Effector memory CD4-positive, alpha-beta T cell (primary cell): ENCODE measurements at places on chromosomes 5 and 9.

DNA sequence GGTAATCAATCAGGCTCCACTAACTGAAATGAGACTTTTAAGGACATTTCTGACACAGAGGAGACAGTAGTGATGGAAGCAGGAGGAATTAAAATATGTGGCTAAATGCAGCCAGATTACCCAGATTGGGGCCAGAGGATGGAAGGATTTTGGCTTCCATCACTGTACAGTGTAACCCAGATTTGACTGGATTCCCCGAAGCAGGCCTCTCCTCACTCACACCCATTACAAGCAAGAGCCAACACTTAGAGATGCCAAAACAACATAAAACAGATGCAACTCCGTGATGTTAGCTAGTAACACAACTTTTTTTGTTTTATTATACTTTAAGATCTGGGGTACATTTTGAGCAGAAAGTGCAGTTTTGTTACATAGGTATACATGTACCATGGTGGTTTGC is 17.6 kb downstream of the TEK start:
- no peak for DNase-seq
- H3K4me3 ChIP-seq, result no peak overlapping the region
- no peaks in the 10 kb centered on the region for H3K27me3 ChIP-seq
- no peak overlapping the region for H3K27ac ChIP-seq
- no peaks in the 10 kb centered on the region for H3K36me3 ChIP-seq
- H3K4me1 ChIP-seq, result no peaks in the 10 kb centered on the region

DNA sequence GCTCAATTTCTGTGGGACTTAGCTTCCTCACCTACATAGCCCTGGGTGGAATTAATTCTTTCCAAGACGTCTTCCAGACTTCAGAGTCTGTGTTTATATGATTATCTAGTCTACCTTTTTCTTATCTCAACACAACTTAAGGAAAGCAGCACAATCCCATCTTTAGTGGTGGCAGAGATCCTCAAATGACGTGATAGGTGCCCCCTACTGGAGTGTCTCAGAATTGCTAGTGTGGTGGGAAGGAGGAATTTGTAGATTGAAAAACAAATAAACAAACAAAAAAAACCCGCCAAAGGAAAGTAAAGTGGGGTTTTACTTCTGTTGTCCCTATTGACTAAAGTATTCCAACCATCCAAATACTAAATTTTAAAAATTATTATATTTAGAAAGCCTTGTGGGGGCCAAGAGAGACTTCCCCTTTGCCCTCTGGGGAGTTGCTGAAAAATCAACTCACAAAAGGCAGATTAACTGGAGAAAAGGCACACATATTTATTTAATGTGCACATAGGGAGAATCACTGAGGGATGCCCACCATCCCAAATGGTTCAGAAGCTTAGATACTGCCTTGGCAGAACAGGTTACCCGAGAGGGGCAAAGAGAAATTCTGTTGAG is 283.3 kb downstream of the TMEM167A start:
- H3K4me3 ChIP-seq, result no peak overlapping the region
- H3K27me3 ChIP-seq, result no peaks in the 10 kb centered on the region
- H3K27ac ChIP-seq, result no peak overlapping the region
- no peak for DNase-seq

DNA sequence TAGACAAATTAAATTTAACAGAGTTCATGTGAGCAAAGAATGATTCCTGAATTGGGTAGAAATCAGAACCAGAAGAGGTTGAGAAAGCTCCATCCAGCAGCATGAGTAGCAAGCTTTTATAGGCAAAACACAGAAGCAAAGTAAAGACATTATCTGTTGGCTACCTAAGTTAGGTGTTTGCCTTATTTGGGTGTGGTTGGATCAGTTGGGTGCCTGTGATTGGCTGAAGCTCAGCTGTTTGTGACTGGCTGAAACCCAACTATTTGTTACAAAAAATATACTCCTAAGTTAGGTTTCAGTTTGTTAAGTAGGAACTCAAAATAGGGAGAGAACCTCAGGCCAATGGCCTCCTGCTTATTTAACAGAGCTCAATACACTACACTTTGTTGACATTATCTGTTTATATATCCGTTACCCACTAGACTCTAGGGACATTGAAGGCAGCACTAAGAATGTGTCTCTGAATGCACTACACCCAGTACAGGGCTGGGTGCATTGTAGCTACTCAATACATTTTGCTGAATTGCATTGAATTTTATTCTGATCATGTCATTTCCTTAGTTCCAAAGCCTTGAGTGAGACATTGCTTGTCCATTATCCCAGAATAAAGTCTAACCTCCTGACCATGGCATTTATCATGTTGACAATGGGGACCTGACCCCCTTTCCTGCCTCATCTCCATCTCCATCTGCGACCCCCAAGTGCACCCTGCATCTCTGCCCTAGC is 98.7 kb downstream of the CCDC192 start:
- no peaks in the 10 kb centered on the region for H3K36me3 ChIP-seq
- H3K4me1 ChIP-seq, result no peaks in the 10 kb centered on the region
- DNase-seq, result no peak
- no peak overlapping the region for H3K4me3 ChIP-seq
- no peak overlapping the region for H3K27ac ChIP-seq

GRCh38 chr9:17795744-17796143 is 216.9 kb downstream of the SH3GL2 start:
- no peak for DNase-seq
- H3K27me3 ChIP-seq, result no peaks in the 10 kb centered on the region
- H3K4me1 ChIP-seq, result no peaks in the 10 kb centered on the region
- H3K4me3 ChIP-seq, result no peak overlapping the region
- H3K27ac ChIP-seq, result no peak overlapping the region

DNA sequence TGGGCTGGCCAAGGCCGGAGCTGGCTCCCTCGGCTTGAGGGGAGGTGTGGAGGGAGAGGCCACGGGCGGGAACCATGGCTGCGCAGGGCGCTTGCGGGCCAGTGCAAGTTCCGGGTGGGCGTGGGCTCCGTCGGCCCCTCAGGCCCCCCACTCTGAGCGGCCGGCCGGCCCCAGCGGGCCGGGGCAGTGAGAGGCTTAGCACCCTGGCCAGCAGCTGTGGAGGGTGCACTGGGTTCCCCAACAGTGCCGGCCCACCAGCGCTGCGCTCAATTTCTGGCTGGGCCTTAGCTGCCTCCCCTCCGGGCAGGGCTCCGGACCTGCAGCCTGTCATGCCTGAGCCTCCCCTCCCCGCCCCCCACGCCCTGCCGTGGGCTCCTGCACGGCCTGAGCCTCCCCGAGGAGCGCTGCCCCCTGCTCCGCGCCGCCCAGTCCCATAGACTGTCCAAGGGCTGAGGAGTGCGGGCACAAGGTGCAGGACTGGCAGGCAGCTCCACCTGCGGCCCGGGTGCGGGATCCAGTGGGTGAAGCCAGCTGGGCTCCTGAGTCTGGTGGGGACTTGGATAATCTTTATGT is 184.2 kb downstream of the ATPSCKMT start:
- no peaks in the 10 kb centered on the region for H3K36me3 ChIP-seq
- H3K4me1 ChIP-seq, result no peaks in the 10 kb centered on the region
- H3K4me3 ChIP-seq, result no peak overlapping the region
- H3K27ac ChIP-seq, result no peak overlapping the region
- no peaks in the 10 kb centered on the region for H3K27me3 ChIP-seq

GRCh38 chr9:110623462-110624025 is 44.0 kb upstream of the SVEP1 start:
- H3K27ac ChIP-seq, result no peak overlapping the region
- H3K4me3 ChIP-seq, result no peak overlapping the region
- no peaks in the 10 kb centered on the region for H3K27me3 ChIP-seq
- DNase-seq, result no peak
- no peaks in the 10 kb centered on the region for H3K4me1 ChIP-seq

DNA sequence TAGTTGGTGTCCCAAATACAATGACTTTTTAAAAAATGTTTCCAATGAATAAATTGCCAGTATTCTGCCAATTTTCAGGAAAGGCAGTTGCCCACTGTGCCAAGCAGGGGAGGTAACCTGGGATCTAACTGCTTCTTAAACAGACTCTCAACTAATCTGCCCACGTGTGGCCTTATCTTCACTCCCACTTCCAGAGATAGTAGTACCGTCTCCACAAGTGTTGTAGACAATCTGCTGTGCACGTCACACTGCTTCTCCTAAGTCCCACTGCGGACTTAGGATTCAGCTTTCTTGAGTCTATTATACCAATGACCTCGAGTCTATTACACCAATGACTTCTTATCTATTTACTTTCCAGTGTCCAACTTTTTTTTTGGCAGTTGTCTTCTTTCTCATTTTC is 21.2 kb downstream of the POU4F3 start:
- no peak overlapping the region for H3K4me3 ChIP-seq
- H3K4me1 ChIP-seq, result no peaks in the 10 kb centered on the region
- peaks cover 3% of the 10 kb centered on the region for H3K27me3 ChIP-seq
- no peak for DNase-seq

DNA sequence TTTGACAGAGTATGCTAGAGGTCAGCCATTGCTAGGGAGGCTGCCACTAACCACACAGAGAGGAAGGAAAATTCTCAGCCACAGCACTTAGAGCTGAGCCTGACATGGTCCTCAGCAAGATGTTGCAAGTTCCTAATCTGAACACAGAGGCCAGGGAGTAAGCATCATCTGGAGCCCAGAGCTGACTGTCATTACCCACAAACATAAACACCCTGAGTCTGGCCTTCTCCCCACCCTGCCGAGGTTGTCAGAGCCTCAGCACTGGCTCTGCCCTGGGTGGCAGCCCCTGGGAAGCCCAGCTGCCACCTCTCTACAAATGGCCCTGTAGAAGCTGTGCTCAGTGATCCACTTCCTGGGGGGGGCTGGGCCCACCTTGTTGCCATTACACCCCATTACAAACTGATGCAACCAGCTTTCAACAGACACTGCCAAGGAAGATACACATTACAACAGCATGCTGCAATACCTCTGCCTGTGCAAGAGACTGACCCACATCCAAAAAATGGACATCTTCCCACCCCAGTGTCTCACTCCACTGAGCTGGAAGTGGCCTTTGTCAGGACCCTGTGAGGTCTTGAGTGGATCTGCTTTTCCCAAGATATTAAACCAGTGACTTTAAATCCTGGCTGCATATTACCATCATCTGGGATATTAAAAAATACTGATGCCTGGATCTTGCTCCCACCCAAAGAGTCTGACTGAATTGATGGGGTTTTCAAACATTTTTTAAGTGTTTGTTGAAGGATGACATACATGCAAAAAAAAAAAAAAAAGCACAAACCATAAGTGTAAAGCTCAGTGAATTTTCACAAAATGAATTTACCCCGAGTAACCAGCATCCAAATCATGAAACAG is 33.0 kb downstream of the IRF1 start:
- H3K27ac ChIP-seq, result peak overlapping the region; percentile 87
- no peak overlapping the region for H3K4me3 ChIP-seq
- no peak for DNase-seq
- H3K4me1 ChIP-seq, result peaks cover 82% of the 10 kb centered on the region
- H3K36me3 ChIP-seq, result no peaks in the 10 kb centered on the region

- no peaks in the 10 kb centered on the region for H3K27me3 ChIP-seq
- DNase-seq, result no peak
- H3K36me3 ChIP-seq, result no peaks in the 10 kb centered on the region
- no peak overlapping the region for H3K27ac ChIP-seq
Measured at GRCh38 chr5:36365896-36366295, 64.2 kb upstream of the RANBP3L start.

GRCh38 chr9:13146840-13147239 is 132.7 kb downstream of the MPDZ start:
- no peaks in the 10 kb centered on the region for H3K27me3 ChIP-seq
- DNase-seq, result no peak
- no peak overlapping the region for H3K27ac ChIP-seq
- no peak overlapping the region for H3K4me3 ChIP-seq

DNA sequence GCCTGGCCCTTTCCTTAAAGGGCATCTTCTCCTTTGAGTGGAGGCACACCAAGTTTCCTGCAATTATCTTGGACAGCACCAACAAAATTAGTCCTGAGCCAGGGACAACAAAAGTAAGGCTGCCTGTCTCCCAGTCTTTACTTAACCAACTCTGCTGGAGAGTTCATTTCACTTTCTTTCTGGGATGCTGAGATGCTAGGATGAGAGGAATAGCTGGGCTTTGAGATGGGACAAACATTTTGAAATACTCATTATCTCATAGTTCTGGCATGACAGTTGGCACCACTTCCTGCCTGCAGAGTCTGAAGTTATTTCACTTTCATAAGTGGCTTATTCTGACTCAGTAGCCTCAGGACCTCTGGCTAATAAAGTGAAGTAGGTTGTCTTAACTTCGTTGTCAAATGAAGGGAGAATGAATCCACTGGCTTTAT is 157.0 kb downstream of the C9orf152 start:
- no peak overlapping the region for H3K27ac ChIP-seq
- H3K4me1 ChIP-seq, result peaks cover 5% of the 10 kb centered on the region
- DNase-seq, result no peak

GRCh38 chr9:88593537-88594185 is 58.7 kb downstream of the NXNL2 start:
- H3K36me3 ChIP-seq, result no peaks in the 10 kb centered on the region
- no peak for DNase-seq
- no peak overlapping the region for H3K4me3 ChIP-seq
- no peaks in the 10 kb centered on the region for H3K4me1 ChIP-seq
- no peak overlapping the region for H3K27ac ChIP-seq

DNA sequence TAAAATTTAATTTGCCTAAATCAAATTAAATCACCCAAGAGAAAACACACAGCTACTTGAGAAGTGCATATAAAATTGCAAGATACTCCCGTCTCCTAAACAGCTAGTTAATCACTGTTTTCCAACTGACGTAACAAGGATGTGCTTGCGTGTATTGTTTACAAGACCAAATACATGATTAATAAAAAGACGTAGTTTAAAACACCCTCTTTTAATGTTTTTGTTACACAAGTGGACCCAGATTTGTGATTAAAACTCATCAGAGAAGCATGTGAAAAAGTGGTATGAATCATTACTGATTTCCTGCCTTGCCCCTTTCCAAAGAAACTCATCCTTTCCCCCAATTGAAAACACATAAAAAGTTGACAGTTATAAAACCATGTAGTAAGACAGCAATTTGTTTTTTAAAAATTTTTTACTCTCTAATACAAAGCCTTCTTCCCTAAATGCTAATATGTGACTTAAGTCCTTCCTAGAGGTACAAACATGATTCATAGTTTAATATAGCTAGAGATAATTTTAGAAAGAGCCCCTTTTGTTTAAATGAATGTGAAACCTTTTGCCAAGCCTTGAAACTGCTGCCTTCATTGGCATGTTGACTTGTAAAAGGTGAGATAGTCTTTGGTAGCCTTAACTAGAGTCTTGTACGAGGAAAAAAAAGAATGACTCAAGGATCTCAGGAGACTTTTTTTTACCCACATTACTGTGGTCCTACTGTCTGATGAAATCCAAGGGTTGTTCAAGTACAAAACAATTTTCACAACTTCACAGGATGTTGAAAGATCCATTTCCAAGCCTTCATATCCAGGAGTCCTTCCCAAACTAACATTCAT is 61.4 kb upstream of the FST start:
- H3K4me1 ChIP-seq, result no peaks in the 10 kb centered on the region
- no peaks in the 10 kb centered on the region for H3K27me3 ChIP-seq
- no peak overlapping the region for H3K27ac ChIP-seq
- no peaks in the 10 kb centered on the region for H3K36me3 ChIP-seq

GRCh38 chr5:58983526-58984452 is 400.9 kb downstream of the RAB3C start:
- no peak for DNase-seq
- no peak overlapping the region for H3K27ac ChIP-seq
- H3K27me3 ChIP-seq, result no peaks in the 10 kb centered on the region
- no peaks in the 10 kb centered on the region for H3K4me1 ChIP-seq
- peaks cover 67% of the 10 kb centered on the region for H3K36me3 ChIP-seq
- H3K4me3 ChIP-seq, result no peak overlapping the region

GRCh38 chr5:102596113-102596512 is 97.3 kb upstream of the SLCO6A1 start:
- H3K27ac ChIP-seq, result no peak overlapping the region
- H3K4me3 ChIP-seq, result no peak overlapping the region
- DNase-seq, result no peak
- no peaks in the 10 kb centered on the region for H3K4me1 ChIP-seq
- no peaks in the 10 kb centered on the region for H3K36me3 ChIP-seq
- H3K27me3 ChIP-seq, result no peaks in the 10 kb centered on the region
